ENCODE measurements at places on chromosomes 6 and 20.

DNA sequence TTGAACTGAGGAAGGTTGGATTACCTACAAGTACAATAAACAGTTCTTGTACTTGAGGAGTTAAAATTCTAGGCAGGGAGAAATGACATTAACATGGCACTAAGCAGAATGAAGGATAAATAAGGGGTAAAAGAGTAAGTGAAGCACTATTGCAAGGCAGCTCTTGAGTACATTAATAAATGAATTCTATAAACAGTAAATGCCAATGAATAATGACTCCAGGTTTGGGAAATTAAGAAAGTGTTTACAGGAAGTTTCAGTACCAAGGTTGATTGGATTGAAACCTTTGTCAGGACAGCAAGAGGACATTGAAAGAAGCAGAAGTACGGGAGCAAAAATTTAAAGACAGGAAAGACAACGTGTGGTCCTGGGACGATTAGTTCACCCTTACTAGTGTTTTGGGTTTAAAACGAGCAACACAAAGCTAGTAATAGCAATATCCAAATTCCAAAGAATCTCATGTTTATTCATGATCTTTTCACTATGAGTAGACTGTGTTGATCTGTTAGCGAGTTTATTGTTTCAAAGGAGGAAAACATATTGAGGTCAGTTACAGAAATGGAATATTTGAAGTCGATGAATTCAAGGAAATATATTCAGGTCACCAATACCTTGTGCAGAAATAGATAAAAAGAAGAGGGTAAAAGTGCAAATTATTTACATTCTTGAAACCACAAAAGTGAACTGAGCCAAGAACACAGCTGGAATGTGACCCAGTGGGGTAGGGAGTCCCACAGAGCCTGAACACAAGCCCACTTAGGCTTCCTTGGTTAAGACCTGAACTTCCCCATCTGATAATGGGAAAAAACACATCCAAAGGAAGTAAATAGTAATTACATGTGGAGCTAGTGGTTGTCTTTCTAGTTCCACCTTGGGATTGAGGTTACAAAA, 80.8 kb downstream of the MKKS start:
- DNase-seq: no peak

DNA sequence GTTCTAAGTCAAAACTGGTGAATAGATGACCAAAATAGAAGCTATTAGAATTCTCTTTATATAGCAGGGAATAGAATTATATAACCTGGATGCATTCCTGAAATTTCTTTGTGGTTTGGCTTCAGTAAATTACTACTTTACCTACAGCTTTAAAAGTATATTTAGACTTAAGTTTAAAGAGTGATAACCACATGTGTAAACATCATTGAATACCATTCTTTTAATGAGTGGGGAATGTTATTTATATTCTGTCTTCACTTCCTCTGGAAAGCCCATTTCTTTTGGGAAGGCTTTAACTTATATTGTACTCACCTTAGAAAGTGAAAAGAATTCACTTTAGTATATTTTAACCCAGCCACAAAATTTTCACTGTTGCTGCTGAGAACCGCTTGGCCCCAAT, 39.1 kb downstream of the PLEKHG1 start:
- DNase-seq: no peak

GRCh38 chr6:158769234-158769770, 49.9 kb downstream of the EZR start:
- DNase-seq: no peak

DNA sequence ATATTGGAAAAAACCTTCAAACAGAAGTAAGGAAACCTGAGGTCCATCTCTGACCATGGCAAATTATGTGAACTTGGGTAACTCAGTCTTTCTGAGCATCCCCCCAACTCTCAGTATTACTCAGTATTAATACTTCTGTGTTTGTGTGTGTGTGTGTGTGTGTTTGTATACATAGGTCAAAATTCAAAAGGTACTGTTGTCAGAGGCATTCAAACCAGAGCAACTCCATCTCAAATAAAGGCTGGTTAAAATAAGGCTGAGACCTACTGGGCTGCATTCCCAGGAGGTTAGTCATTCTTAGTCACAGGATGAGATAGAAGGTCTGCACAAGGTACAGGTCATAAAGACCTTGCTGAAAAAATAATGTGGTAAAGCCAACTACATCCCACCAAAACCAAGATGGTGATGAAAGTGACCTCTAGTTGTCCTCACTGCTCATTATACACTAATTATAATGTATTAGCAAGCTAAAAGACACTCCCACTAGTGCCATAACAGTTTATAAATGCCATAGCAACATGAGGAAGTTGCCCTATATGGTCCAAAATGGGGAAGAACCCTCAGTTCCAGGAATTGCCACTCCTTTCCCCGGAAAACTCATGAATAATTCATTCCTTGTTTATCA, 33.3 kb upstream of the SLC22A16 start:
- peak; percentile 28 for DNase-seq

DNA sequence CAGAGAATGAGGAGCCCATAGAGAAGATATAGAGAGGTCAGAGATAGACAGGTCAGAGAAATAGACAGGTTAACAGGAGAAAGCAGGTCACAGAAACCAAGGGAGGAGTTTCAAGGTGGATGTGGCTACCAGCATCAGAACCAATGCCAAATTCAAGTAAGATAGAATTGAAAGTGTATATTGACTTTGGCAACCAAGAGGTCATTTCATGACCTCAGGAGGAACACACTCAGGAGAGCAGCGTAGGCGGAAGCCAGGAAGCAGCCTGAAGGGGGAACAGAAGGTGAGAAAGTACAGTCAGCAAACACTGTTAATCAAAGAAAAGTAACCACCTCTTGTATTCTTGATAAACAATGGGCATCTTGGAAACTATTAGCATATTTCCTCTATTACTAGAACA, 33.9 kb upstream of the ALDH8A1 start:
- DNase-seq: no peak

GRCh38 chr6:120786682-120787081, 547.6 kb downstream of the TBC1D32 start:
- no peak for DNase-seq

GRCh38 chr6:129923530-129924250, 62.6 kb upstream of the TMEM244 start:
- no peak for DNase-seq

DNA sequence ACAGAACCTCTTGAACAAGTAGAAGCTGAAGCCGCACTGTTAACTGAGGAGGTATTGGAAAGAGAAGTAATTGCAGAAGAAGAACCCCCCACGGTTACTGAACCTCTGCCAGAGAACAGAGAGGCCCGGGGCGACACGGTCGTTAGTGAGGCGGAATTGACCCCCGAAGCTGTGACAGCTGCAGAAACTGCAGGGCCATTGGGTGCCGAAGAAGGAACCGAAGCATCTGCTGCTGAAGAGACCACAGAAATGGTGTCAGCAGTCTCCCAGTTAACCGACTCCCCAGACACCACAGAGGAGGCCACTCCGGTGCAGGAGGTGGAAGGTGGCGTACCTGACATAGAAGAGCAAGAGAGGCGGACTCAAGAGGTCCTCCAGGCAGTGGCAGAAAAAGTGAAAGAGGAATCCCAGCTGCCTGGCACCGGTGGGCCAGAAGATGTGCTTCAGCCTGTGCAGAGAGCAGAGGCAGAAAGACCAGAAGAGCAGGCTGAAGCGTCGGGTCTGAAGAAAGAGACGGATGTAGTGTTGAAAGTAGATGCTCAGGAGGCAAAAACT, 40.1 kb downstream of the ZBTB2 start:
- DNase-seq: no peak

DNA sequence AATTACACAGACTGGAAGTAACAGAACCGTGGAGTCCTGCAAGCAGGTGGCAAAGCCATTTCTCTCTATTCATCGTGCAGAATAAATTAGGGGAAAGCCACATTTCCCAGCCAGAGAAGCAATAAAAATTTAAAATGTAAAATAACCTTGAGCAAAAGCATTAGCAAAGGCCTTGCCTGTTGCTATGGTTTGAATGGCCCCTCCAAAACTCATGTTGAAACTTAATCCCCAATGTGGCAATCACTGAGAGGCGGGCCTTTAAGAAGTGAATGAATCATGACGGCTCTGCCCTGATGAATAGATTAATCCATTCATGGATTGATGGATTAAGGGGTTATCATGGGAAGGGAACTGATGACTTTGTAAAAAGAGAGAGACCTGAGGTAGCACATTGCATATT, 679.0 kb downstream of the PTPRT start:
- DNase-seq: no peak

DNA sequence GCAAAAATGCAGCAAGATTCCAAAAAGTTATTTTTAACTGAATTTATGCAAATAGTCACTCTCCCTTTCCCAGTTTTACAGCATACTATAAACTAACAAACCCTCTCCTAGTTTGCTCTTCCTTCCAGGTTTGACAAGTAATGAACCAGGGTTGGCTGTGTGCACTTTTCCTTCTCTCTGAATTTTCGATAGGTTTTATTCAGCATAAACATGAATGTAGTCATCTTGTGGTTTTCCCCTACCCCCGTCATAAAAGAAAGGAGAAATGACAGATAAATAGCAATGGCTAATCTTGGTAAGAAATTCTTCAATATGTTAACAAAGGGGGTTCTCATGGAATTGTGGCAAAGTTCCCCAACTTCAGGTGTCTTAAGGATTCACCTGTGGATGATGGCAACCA, 26.3 kb downstream of the PRDM1 start:
- no peak for DNase-seq

DNA sequence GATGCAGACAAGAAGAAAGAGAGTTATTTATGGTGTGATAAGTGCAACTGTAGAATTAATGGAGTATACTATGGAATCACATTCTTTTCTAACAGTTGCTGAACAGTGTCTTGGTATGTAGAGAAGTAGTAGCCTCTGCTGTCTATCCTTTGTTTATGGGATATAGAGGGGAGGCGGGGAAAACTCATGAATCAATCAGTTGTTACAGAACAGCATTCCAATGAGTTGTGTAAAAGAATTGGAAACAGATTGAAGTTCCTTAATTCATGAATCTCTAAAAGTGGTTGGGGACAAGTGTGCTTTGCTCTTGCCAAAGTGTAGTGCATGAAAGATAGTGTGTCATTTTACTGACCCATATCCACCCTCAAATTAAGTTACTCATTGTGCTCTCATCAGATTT, 77.7 kb downstream of the FLRT3 start:
- DNase-seq: no peak

GRCh38 chr20:36917943-36918342, 33.6 kb downstream of the SAMHD1 start:
- DNase-seq: no peak

- no peak for DNase-seq
Observed at GRCh38 chr6:72959821-72960220, 265.5 kb downstream of the KHDC1L start.

GRCh38 chr6:52340603-52340880, 21.4 kb upstream of the PAQR8 start:
- no peak for DNase-seq

DNA sequence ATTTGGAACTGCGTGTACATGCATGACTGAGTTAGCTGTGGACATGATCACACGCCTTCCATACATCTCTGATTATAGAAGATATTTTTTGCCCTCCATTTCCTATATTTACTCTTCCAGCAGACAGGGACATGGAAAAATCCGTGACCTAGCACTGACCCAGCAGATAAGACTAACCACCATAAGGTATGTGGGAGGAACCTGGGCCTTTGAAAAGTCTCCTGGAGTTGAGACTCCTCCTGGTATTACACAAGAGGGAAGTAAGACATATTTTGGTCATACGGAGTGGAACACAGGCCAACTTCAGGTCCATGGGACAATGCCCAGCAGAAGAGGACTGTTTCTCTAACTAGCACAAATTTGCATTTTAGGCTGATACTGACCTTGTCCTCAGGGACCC, 13.7 kb upstream of the SIRPB1 start:
- DNase-seq: no peak

GRCh38 chr20:34984756-34985261, 29.1 kb downstream of the MYH7B start:
- DNase-seq: no peak

DNA sequence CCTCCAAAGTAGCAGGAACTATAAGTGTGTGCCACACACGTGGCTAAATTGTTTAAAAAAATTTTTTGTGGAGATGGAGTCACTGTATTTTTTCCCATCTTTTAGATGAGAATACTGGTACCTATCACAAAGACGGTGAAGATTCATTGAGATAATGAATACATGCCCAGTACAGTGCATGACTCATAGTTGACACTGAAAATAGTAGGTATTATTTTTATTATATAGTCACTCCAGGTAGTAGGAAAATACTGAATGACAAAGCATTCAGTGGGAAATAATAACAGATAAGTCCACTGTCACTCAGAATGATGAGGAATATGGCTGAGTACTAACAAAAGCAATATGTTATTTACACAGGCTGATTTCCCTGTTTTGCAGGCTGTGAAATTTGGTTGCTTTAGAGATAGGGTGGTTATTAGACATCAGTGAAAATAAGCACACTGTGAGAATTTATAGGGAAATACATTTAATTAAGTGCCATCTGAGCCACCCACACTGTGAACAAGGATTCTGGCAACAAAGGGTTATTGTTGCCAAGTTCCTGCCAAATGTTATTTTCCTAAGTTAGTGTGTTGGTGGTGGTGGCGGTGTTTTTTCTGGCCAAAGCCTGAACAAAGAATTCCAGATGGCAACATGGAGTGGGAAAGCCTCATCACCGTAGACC, 129.8 kb upstream of the FOXQ1 start:
- no peak for DNase-seq

DNA sequence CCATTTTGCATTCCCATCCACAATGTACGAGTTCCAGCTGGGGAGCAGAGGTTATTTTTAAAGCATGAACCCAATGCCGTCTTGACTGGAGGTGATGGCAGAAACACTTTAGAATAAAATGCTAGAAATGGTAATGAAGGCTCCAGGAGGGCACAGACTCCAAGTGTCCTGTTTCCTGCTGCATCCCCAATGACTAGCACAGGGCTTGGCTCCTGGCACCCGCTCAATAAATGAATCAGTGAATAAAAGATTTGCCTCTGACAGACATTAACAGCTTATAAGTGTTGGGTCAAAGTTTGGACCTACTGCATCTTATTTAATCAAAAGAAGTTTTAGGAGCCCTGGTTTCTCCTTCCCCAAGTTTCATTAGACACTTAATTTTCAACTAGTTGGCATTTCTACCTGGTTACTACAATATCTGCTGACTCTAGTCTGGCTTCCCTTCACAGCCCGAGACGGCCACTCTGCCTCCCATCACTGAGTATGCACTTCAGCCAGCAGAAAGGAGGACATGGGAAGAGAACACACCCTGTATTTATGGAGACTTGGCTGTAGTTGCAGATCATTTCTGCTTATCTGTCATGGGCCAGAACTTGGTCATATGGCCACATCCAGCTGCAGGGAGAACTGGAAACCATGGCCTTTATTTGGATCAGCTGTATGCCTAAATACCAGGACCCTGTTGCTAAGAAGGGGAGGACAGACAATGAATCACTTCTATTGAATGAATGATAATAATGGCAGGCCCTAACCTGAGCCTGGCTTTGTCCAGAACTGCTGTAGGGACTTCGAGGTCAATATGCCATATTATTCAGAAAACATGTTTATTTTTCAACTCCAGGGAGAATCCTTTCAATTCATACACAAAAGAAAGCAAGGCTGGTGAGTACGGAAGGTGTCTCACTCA, 63.1 kb downstream of the TTI1 start:
- DNase-seq: no peak

- DNase-seq: no peak
Observed at GRCh38 chr6:19557191-19557590, 280.0 kb upstream of the ID4 start.

Data from colonic mucosa (tissue), 4 donors.